ENCODE measurements at places on chromosomes 2 and 18.

DNA sequence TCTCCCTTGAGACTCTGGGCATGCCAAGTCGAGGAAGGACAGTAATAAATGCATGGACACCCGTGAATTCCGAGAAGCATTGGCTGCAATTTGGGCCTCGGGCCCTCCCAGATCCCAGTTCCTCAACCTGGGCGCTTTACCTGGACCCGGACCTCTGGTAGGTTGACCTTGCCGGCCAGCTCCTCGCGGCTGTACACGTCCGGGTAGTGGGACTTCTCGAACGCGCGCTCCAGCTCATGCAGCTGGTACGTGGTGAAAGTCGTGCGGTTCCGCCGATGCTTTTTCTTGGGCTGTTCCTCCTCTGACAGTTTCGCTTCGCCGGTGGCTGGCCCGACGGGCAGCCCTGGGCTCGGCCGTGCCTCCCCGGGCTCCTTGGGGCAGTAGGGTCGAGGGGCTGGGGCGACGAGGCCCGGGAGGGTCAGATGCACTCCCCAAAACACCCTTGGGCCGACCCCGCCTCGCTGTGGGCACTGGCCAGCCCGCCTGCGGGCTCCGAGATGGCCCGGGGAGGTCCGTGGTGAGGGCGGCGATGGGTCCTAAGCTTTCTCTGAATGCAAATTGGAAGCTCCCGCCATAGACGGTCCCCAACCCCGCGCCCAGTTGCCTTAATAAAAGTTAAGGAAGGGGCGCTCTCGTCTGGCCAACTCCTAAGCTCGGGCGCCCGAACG is 899 bp downstream of the RAX start:
- no peak for DNase-seq

- DNase-seq: no peak
Measured at GRCh38 chr18:8947566-8947965, 154.9 kb upstream of the NDUFV2 start.

GRCh38 chr18:59897321-59897954 is 2.4 kb upstream of the PMAIP1 start:
- no peak for DNase-seq

- DNase-seq: no peak
Measured at GRCh38 chr2:8257502-8257901, 424.4 kb upstream of the ID2 start.
